ENCODE measurements at places on chromosomes 16 and 17. TPM values are rescaled to one million over a fixed set of nuclear protein-coding genes. Genes with fewer than 3 reads are reported as not detected.

RAMP2 gene
- not detected for total RNA-seq

IRX6 gene
- total RNA-seq, result not detected

RPL27 gene
- total RNA-seq, result 763 TPM

KRTAP3-1 gene
- not detected for total RNA-seq

ADAM11 gene
- 0.53 TPM for total RNA-seq

TRPV2 gene
- total RNA-seq, result 83.8 TPM

NACA2 gene
- total RNA-seq, result not detected

RND2 gene
- not detected for total RNA-seq

MMP2 gene
- total RNA-seq, result not detected

MSLN gene
- not detected for total RNA-seq

GP1BA gene
- 0.12 TPM for total RNA-seq

TBC1D28 gene
- total RNA-seq, result not detected

NHLRC4 gene
- total RNA-seq, result 0.33 TPM

KRTAP9-4 gene
- not detected for total RNA-seq

SPNS2 gene
- not detected for total RNA-seq

CLEC10A gene
- total RNA-seq, result not detected

GRCh38 chr16:59973966-59974365, 1239.8 kb upstream of the GOT2 start:
- DNase-seq, result no peak

GRCh38 chr16:63363738-63364137, 1327.5 kb upstream of the CDH8 start:
- DNase-seq, result no peak

GRCh38 chr17:5121186-5121841, 5.5 kb downstream of the USP6 start:
- DNase-seq, result peak; percentile 31

GRCh38 chr16:30350134-30350871, 4.8 kb downstream of the CD2BP2 start:
- DNase-seq, result peak; percentile 77

- no peak for DNase-seq
Observed at GRCh38 chr17:70120425-70120824, 45.4 kb downstream of the KCNJ16 start.

DNA sequence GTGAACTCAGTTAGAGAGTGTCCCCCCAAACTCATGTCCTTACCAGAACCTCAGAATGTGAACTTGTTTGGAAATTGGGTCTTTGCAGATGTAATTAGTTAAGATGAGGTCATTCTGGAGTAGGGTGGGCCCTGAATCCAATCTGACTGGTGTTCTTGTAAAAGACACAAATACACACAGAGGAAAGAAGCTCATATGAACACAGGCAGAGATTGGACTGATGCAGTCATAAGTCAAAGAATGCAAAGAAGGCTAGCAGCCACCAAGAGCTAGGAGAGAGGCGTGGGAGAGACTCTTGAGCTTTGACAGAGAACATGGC, 2.1 kb upstream of the NAGPA start:
- DNase-seq, result no peak

GRCh38 chr17:35730400-35731005, 936 bp upstream of the RASL10B start:
- no peak for DNase-seq

DNA sequence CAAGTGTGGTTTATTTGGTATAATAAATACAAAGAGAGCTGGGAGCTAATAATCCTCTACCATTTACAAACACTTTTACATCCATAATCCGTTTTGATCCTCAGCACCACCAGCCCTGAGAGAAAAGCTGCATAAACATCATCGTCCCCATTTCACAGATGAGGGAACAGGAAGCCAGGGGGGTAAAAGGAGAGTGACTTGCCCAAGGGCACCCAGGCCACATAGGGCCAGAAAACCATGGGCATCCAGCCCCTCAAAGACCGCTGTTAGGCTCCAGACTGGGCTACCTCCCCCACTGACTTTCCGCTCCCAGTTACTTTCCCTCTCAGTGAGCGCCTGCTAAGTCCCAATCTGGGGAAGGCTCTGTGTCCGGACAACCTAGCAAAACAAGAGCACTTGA, 6.7 kb downstream of the STX1B start:
- DNase-seq, result no peak

GRCh38 chr16:46673320-46674013, 15.5 kb downstream of the VPS35 start:
- DNase-seq, result no peak

- DNase-seq, result no peak
Observed at GRCh38 chr16:69812688-69813014, 50.5 kb downstream of the WWP2 start.

DNA sequence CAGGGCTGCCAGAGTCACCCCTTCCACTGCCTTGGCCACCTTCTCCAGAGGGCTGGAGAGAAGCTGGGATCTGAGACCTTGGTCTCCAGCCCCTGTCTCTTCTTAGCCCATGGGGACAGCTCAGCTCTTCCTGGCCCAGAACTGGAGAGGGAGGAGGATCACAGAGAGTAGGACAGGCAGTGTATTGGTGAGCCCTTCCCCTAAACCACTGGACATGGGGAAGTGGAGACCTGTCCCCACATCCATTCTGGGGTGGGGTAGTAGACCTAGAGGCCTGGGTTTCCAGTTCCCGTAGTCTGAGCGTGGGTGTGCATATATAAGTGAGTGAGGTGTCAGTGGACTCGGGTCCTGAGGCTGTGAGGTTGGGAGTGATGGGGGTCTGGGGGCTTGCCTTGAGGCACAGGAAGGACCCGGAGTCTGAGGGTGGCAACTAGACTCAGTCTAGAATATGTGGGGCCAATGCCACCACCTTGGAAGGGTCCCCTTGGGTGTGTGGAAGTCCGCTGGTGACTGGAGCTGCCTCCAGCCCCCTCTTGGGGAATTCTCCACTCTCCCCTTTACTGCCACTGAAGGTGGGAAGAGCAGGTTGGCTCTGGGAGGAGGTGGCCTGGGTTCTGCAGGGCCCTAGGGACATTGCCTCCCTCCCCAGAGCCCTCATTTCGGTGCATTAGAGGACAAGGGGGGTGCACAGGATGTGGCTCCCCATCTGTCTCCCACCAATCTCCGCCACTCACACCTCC, 19.9 kb downstream of the GJD3 start:
- DNase-seq, result no peak

- DNase-seq, result no peak
Observed at GRCh38 chr17:81417049-81417878, 22.0 kb downstream of the BAHCC1 start.

DNA sequence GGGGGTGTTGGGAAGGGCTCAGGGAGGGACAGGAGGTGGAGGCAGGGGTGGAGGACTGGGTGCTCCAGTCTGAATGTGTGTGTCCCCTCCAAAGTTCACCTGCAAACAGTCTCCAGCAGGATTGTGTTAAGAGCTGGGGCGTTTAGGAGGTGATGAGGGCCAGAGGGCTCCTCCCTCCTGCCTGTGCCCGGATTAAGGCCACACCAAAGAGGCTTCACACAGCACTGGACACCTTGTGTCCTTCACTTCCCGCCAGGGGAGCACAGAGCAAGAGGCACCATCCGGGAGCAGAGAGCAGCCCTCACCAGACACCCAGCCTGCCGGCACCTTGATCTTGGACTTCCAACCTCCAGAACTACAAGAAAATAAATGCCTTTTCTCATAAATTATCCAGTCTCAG, 30.2 kb upstream of the ENPP7 start:
- no peak for DNase-seq

- DNase-seq, result no peak
Observed at GRCh38 chr16:87540072-87540896, 47.5 kb upstream of the ZCCHC14 start.

- DNase-seq, result no peak
Observed at GRCh38 chr17:18016426-18016825, 22.5 kb downstream of the ATPAF2 start.

DNA sequence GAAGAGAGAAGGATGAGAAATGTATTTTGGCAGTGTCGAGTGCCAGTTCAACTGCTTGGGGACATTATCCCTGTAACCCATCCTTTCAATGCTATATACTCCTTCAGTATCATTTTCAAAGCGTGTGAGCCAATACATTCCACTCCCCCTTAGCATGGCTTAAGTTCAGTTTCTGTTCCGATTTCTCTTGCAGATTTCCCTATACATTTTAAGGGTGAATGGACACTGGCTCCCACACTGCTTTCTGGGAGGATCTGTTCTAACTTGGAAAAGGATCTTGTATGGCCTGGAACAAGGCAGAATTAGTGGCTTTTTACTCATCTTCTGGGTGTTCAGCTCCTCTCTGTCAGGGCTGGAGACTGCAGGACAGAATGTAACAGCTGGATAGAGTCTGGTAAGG, 333.8 kb downstream of the HAPSTR1 start:
- no peak for DNase-seq

DNA sequence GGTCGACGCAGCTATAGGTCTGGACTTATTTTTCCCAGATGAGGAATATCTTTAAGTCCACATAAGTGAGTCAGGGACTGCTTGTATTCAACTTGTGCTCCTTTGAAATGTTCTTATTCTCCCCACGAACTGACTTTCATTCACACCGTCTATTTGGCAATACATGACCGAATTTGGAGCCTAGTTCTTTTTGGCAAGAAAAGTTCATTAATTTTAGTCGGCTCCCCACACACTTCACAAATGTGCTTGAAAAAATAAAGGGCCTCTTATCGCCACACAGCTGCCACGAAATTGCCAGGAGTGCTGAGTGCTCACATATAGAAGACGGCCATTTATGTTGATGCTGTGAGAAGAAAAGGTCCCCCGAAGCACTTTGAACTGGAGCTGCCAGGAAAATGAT, 152.6 kb downstream of the PRKCA start:
- DNase-seq, result no peak

GRCh38 chr17:57761887-57762286, 16.8 kb upstream of the CCDC182 start:
- no peak for DNase-seq

GRCh38 chr17:70254735-70255460, 85.6 kb downstream of the KCNJ2 start:
- DNase-seq, result no peak

GRCh38 chr17:36608794-36609497, 7.6 kb downstream of the MRM1 start:
- no peak for DNase-seq

DNA sequence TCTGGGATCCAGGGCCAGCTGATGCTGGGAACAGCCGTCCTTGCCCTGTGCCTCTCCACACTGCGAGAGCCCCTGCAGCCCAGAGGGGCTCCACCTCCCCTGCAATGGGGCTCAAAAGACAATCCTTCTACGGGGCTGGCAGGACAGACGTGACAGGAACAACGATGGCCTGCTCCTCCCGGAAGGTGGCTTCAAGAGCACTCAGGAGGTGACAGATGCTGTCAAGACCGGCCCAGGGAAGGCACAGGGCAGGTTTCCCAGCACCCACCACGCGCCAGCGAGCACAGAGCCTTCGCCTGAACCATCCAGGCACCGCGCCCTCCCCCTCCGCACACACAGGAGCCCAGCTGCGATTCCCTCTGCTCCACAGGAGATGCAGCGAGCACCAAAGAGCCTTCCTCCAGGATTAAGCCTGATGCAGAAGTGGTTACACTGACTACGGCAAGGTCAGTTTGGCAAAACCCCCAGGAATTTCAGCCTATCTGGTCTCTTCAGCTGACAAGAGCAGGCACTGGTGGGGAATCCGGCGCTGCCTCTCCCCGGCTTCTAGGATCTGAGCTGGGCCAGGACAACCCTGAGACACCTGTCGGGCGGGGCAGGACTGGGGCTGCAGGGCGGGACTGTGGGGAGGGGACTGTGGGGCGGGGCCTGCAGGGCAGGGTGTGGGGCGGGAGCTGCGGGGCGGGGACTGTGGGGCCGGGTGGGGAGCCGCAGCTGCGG, 103.4 kb downstream of the ZNF778 start:
- DNase-seq, result peak; percentile 59

- no peak for DNase-seq
Observed at GRCh38 chr17:74523308-74523707, 8.0 kb downstream of the CD300LB start.

GRCh38 chr16:56226187-56226586, 34.9 kb downstream of the GNAO1 start:
- DNase-seq, result no peak

GRCh38 chr17:49016775-49017463, 19.7 kb downstream of the IGF2BP1 start:
- no peak for DNase-seq

- DNase-seq, result no peak
Observed at GRCh38 chr17:28497931-28498330, 8.2 kb upstream of the FOXN1 start.

GRCh38 chr17:60372790-60373483, 19.0 kb downstream of the USP32 start:
- no peak for DNase-seq

DNA sequence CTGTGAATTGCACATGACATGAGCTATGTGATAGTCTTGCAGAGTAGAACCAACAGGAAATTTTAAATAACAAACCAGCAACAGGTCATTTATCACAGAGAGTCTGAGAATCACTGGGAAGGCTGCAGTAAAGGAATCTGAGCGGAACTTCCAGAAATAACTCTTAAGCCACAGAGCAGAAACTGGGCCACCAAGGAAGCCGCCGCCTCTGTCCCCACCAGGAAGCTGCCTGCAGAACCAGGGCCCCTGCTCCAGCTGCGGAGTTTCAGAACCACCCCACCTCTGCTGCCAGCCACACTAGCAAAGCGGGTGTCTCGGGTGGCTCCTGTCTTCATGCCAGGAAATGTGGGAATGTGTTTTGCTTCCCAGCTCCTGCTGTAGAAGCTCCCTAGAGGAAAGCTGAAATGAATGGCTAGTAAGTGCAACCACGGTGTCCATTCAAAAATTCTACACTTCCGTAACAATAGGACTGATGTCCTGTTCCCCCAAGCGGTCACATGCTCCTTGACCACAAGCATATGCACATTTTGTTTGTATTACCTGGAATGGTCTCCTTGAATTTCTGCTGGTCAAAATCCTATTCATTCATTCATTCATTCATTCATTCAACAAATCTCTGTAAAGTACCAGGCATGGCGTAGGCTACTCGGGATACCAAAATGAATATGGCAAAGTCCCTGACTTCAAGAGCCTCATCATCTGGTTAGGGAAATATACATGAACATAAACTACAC, 7.7 kb upstream of the ITPRIPL2 start:
- no peak for DNase-seq

DNA sequence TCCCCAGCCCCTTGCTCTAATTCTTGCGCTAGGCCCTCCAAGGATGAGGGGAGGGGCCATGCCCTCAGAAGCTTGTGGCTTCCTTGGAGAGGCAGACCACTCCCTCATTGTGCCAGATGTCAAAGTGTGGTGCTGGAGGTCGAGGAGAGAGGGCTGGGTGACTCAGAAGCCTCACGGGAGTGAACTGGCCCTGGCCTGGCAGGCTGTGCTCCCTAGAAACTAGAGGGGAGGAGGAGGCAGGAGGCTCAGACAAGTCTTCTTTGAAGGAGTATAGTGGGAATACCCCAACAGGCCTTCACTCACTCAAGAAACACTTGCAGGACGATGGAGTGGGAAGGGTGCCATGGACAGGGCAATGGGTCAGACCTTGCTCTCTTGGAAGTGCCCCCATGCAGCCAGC, 18.5 kb downstream of the ANKRD40 start:
- no peak for DNase-seq

DNA sequence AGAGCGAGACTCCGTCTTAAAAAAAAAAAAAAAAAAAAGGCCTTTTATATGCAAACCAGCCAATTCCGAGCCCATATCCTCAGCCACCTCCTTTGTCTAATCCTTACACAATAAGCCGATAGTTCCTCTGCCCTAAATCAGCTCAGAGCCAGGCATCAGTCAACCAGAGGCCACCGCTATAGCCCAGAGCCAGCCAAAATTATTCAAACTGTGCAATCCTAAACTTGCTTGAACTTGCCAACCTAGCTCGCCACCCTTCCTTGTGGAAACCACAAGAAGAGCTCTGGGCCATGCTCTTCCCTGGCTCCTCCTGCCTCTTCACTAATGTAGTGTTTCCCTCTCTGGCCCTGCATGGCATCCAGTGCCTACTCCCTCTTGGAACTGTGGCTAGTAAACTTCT, 17.7 kb downstream of the ITGAL start:
- no peak for DNase-seq

- no peak for DNase-seq
Observed at GRCh38 chr17:55748841-55749240, 2.0 kb upstream of the PCTP start.

All from natural killer cell treated with Interleukin-12 subunit alpha and Interleukin-12 subunit beta and Interleukin-15 and Interleukin-18, amount 100 ng/mL, for 72 hours (primary cell).